ENCODE measurements at places on chromosomes 13 and 19. TPM values are rescaled to one million over a fixed set of nuclear protein-coding genes. Genes with fewer than 3 reads are reported as not detected.

Gene PEAK3
- total RNA-seq: 0.23 TPM

Gene PPP2R1A
- total RNA-seq: 184 TPM

Gene ZNF846
- 34.0 TPM for total RNA-seq

Gene ZNF723
- not detected for total RNA-seq

Gene IL11
- total RNA-seq: not detected

Gene CDKN2D
- total RNA-seq: 28.1 TPM

Gene MYO16
- total RNA-seq: not detected

GRCh38 chr19:3643674-3644313 lies 17.2 kb upstream of the CACTIN start:
- no peaks in the 10 kb centered on the region for H3K27me3 ChIP-seq
- peaks cover 17% of the 10 kb centered on the region for H3K36me3 ChIP-seq
- no peaks in the 10 kb centered on the region for H3K4me1 ChIP-seq
- no peak overlapping the region for H3K4me3 ChIP-seq

DNA sequence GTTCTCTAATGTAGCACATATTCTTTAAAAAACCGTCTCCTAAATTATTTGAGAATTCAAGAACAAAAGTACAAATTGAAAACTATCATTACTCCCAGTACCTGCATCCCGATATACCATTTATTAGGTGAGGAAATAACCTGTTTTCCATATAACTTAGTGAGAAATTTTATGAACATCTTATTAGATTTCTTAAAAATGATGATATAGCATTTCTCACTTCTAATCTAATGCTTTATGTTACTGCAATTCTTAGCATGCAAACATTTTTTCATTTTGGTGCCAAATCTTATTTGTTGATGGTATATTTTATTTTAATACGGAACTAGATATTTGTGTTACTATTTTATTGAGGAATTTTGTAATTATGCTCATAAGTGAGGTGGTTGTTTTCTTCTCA lies 1321.3 kb upstream of the SLC10A2 start:
- DNase-seq: no peak
- H3K36me3 ChIP-seq: no peaks in the 10 kb centered on the region
- no peak overlapping the region for H3K27ac ChIP-seq
- no peaks in the 10 kb centered on the region for H3K4me1 ChIP-seq
- H3K4me3 ChIP-seq: no peak overlapping the region
- H3K27me3 ChIP-seq: no peaks in the 10 kb centered on the region

DNA sequence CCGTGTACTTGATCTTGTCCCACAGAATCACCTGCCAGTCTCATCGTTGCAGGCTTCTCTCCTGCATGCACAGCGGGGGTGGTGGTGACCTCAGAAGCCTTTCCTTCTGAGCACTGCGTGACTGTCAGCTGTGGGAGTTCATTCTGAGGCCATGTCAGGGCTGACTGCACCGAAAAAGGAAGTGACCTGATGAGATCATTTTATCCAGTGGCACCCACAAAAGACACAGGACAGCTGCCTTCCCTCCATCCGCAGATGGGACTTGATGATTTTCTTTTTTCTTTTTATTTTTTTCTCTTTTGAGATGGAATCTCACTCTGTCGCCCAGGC lies 89.7 kb downstream of the RAB20 start:
- no peaks in the 10 kb centered on the region for H3K4me1 ChIP-seq
- H3K36me3 ChIP-seq: no peaks in the 10 kb centered on the region
- no peak for DNase-seq

DNA sequence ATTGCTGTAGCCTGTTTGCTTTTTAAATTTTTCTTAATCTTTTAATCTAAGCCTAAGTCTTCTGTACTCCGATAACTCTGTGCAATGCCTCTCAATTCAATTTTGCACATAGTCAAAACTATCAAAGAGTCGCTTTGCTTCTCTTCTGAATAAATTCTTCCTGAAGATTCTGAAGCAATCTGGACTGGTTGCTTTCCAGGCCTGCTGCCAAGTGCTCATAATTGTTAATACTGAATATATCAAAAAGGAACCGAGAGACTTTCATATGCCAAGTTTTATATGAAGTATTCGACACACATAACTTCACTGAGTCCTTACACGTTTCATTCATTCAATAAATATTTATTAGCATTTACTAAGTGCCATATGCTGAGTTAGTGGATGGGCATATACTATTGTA lies 91.3 kb downstream of the EDNRB start:
- no peak for DNase-seq
- H3K27ac ChIP-seq: no peak overlapping the region
- H3K36me3 ChIP-seq: no peaks in the 10 kb centered on the region
- peaks cover 7% of the 10 kb centered on the region for H3K27me3 ChIP-seq

GRCh38 chr19:55472463-55472862 lies 4.0 kb upstream of the ZNF628 start:
- DNase-seq: no peak
- no peak overlapping the region for H3K4me3 ChIP-seq
- H3K27me3 ChIP-seq: no peaks in the 10 kb centered on the region
- no peaks in the 10 kb centered on the region for H3K36me3 ChIP-seq
- peaks cover 16% of the 10 kb centered on the region for H3K4me1 ChIP-seq
- no peak overlapping the region for H3K27ac ChIP-seq

DNA sequence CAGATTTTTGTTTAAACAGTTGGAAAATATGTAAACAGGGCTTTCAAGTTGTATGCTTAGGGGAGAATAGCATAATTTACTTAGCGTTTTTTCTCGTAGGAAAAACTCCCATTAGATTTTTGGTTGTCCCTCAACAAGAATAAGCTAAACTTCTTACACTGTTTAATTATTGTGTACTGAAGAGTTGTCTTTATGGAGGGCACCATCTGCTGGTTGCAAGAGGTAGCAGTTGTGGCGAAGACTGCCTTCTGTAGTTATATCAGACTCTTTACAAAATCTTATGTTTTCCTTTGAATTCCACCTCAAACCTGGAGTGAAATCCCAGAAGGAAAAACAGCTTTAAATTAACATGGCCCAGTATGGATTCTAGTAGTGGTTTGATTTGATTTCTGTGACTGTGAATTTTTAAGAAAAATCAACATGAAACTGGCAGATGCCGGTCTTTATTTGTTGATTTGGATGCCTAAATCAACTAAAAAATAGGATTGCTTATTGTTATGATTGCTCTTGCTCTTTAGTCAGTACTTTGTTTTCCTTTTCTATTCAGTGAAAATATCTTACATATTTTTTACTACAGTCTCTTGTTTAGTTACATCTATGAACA lies 53.4 kb downstream of the PDS5B start:
- no peak overlapping the region for H3K27ac ChIP-seq
- DNase-seq: peak; percentile 78
- no peaks in the 10 kb centered on the region for H3K27me3 ChIP-seq
- H3K4me3 ChIP-seq: no peak overlapping the region

DNA sequence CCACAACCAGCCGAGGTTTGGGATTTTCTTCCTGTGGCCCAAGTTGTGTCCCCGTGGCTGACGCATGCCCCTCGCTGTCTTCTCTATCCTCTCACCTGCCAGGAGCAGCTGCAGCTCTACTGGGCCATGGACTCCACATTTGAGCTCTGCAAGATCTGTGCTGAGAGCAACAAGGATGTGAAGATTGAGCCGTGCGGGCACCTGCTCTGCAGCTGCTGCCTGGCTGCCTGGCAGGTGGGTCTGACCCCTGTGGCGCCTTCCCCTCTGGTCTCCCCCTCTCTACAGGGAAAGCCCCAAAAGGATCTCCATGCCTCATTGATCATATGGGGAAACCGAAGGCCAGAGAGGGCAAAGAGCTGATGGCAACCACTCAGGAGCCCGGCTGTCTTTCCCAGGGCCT lies 14.6 kb downstream of the CBLC start:
- no peaks in the 10 kb centered on the region for H3K36me3 ChIP-seq
- peaks cover 17% of the 10 kb centered on the region for H3K4me1 ChIP-seq
- no peak overlapping the region for H3K27ac ChIP-seq
- DNase-seq: no peak

DNA sequence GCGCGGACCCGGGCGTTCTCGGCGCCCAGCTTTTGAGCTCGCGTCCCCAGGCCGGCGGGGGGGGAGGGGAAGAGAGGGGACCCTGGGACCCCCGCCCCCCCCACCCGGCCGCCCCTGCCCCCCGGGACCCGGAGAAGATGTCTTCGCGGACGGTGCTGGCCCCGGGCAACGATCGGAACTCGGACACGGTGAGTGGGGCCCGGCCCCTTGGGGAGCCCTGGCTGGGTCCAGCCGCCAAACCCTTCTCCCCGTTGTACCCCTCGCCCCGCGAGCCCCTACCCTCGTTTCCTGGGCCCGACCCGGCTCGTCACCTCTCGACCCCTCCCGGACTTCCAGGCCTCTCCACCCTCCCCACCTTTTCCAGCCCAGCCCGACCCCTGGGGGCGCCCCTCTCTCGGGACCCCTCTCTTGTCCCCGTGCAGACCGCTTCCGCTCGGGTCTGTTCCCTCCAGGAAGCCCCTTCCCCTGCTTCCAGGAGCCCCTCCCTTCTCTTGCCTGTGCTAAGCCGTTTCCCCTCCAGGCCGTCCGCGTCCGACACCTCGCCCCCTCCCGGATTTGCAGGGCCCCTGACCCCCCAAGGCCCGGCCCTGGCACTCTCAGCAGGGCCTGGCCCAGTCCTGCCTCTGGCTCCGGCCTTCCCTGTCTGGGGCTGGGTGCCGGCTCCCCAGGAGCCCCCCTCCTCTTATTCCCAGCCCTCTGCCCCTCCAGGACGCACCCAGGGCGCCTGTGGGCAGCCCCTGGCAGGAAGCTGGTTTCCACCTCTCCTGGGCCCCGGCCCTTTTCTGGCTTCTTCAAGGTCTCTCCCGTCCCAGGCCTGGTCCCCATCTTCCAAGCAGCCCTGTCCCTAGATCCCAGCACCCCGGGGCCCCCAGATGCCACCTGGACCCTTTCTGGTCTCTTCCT lies 632 bp downstream of the MARK4 start:
- DNase-seq: peak; percentile 16
- H3K4me1 ChIP-seq: peaks cover 39% of the 10 kb centered on the region
- peak overlapping the region; percentile 89 for H3K27ac ChIP-seq
- H3K36me3 ChIP-seq: no peaks in the 10 kb centered on the region
- no peaks in the 10 kb centered on the region for H3K27me3 ChIP-seq
- H3K4me3 ChIP-seq: peak overlapping the region; percentile 89

DNA sequence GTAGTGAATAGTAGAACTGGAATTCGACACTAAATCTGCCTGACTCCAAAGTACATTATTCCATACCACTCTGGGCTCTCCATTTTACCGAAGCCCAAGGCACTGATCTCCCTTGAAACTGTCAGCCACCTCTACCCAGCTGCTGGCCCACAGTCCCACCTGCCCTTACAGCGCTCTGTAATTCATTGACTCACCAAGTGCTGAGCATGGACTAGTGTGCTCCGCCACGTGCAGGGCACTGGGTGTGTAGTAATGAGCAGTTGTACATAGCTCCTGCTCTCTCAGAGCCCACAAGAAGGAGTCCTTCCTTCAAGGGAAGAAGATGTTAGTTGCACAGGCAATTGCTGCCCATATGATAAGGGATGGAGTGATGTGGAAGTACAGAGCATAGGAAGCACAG lies 76.6 kb upstream of the SIAH3 start:
- H3K36me3 ChIP-seq: no peaks in the 10 kb centered on the region
- DNase-seq: no peak
- H3K27me3 ChIP-seq: peaks cover 5% of the 10 kb centered on the region
- no peak overlapping the region for H3K4me3 ChIP-seq

- H3K4me1 ChIP-seq: peaks cover 8% of the 10 kb centered on the region
- H3K4me3 ChIP-seq: no peak overlapping the region
- H3K27ac ChIP-seq: no peak overlapping the region
- H3K36me3 ChIP-seq: peaks cover 13% of the 10 kb centered on the region
- DNase-seq: no peak
Measured at GRCh38 chr13:41506312-41506711, 49.0 kb downstream of the RGCC start.

DNA sequence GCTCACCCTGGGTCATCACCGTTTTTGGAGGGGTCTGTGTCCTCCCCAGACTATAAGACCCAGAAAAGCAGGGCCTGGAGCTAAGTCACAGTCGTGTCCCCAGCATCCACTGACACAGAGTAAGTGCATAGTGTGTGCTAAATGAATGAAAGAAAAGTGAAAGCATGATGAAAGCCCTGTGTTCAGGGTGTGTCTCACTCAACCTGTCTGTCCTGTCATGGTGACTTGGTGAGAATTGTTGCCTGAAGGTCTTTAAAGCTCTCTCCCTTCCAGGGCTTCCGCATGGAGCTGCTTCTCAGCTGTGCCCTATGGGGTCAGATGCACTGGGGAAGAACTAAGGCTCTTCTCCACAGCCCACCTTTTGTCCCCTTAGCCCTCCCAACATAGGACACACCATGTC lies 20.5 kb upstream of the IGFL1 start:
- H3K4me3 ChIP-seq: no peak overlapping the region
- no peak for DNase-seq
- H3K27me3 ChIP-seq: peaks cover 32% of the 10 kb centered on the region
- peaks cover 9% of the 10 kb centered on the region for H3K4me1 ChIP-seq

DNA sequence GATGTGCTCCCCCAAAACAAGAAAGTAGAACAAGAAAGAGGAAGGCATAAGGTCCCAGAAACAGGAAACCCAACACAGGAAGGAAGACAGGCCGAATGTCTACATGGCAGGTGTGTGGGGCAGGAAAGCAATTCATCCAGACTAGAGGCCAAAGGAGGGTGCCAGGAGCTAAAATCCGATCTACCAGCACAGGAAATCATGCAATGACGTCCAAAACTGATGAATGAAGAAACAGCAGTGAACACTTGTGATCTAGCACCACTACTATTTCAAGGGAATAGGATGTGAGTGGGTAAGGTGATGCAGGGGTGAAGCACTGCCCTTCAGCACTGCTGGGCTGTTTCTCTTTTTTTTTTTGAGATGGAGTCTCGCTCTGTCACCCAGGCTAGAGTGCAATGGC lies 59.1 kb downstream of the DOCK9 start:
- H3K27ac ChIP-seq: peak overlapping the region; percentile 34
- H3K36me3 ChIP-seq: peaks cover 59% of the 10 kb centered on the region
- peak overlapping the region; percentile 30 for H3K4me3 ChIP-seq
- H3K27me3 ChIP-seq: no peaks in the 10 kb centered on the region
- DNase-seq: peak; percentile 25

DNA sequence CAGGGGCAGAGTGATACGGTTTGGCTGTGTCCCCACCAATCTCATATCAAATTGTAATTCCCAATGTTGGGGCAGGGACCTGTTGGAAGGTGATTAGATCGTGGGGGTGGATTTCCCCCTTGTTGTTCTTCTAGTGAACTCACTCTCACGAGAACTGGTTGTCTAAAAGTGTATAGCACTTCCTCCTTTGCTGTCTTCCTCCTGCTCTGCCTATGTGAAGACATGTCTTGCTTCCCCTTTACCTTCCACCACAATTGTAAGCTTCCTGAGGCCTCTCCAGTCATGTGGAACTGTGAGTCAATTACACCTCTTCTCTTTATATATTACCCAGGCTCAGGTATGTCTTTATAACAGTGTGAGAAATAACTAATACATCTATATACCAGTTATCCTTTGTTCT lies 706.4 kb upstream of the KLHL1 start:
- no peak for DNase-seq
- no peaks in the 10 kb centered on the region for H3K4me1 ChIP-seq
- no peak overlapping the region for H3K4me3 ChIP-seq
- H3K36me3 ChIP-seq: no peaks in the 10 kb centered on the region
- no peak overlapping the region for H3K27ac ChIP-seq

GRCh38 chr19:11382898-11383705 lies 1.0 kb downstream of the EPOR start:
- H3K4me1 ChIP-seq: peaks cover 39% of the 10 kb centered on the region
- H3K4me3 ChIP-seq: peak overlapping the region; percentile 53
- peak; percentile 36 for DNase-seq
- peak overlapping the region; percentile 75 for H3K27ac ChIP-seq

GRCh38 chr19:54434112-54434872 lies 14.7 kb upstream of the LENG8 start:
- H3K27ac ChIP-seq: no peak overlapping the region
- peak overlapping the region; percentile 67 for H3K4me3 ChIP-seq
- no peaks in the 10 kb centered on the region for H3K36me3 ChIP-seq
- no peak for DNase-seq
- H3K27me3 ChIP-seq: peaks cover 2% of the 10 kb centered on the region

Measured in naive thymus-derived CD8-positive, alpha-beta T cell (primary cell).